ENCODE measurements at places on chromosomes 5 and 9.

DNA sequence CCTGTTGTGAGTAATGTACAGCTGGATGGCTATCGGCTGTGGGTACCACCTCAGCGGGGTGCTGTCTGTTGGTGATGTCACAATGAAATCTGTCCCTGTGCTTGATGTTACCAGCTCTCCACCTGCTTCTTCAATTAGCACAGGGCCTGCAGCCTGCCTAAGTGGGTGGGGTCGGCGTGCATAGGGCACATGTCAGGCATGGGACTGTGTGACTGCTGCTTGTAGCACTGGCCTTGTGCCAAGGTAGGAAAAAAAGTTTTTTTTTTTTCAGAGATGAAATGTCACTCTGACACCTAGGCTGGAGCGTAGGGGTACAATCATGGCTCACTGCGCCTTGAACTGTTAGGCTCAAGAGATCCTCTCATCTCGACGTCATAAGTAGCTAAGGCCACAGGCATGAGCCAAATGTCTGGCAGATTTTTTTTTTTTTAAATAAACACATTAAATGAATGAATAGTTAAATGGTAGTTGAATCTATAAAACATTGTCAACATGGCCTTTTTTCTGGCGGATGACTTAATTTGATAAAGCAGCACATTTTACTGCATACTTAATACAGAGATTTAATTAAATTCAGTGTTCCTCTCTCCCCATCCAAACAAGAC lies 222.5 kb downstream of the NXNL2 start:
- no peak for DNase-seq

DNA sequence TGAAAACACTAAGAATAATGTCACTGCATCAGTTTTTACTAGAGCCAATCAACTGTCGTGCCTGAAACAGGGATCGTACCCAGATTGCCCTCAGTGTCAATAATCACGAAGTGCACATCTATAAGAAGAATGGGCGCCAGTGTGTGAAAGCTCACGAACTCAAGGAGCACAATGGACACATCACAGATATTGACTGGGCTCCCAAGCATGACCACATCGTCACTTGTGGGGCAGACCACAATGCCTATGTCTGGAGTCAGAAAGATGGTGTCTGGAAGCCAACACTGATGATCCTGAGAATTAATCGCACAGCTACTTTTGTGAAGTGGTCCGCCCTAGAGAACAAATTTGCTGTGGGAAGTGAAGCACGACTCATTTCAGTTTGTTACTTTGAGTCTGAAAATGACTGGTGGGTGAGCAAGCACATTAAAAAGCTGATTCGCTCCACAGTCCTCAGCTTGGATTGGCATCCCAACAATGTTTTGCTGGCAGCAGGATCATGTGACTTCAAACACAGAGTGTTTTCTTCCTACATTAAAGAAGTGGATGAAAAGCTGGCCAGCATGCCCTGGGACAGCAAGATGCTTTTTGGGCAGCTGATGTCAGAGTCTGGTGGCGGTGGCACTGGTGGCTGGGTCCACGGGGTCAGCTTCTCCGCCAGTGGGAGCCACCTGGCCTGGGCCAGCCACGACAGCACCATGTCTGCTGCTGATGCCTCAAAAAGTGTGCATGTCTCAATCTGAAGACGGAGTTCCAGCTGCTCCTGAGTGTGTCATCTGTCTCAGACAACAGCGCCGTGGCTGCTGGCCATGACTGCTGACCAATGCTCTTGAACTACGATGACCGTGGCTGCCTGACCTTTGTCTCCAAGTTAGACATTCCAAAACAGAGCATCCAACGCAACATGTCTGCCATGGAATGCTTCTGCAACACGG lies 32.2 kb downstream of the NSA2 start:
- no peak for DNase-seq

- DNase-seq, result no peak
Measured at GRCh38 chr9:111375817-111376564, 46.0 kb upstream of the OR2K2 start.

- peak; percentile 98 for DNase-seq
Measured at GRCh38 chr9:125911861-125912644, 164.9 kb downstream of the PBX3 start.
